ENCODE measurements at places on chromosomes 12 and 14.

DNA sequence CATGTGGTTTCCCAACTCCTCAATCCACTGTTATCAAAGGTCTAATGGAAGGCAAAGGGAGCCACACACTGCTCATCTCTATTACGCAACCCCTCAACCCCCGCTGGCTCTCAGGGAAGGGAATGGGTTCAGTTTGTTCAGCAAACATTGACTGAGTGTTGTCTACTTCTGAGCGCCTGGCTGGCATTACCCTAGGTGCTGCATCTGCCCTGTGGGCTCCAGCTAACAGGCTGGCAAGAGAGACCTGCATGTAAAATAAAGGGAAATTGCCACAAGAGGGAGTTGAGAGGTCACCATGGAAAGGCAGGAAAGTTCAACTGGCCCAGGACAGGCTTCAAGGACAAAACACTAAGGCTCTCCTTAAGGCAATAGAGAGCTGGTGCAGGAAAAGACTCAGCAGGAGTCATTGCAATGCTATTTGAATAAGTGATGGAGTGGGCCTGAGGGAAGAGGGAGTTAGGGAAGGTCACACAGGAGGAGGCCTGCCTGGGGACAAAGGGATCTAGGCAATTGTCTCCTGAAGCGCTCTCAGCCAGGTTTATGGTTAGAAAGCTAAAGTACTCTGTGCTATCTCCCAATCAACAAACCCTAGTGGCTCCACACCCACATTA is 5.5 kb upstream of the ZNF740 start:
- DNase-seq = no peak

GRCh38 chr12:96452261-96452922 is 37.0 kb upstream of the CFAP54 start:
- no peak for DNase-seq

DNA sequence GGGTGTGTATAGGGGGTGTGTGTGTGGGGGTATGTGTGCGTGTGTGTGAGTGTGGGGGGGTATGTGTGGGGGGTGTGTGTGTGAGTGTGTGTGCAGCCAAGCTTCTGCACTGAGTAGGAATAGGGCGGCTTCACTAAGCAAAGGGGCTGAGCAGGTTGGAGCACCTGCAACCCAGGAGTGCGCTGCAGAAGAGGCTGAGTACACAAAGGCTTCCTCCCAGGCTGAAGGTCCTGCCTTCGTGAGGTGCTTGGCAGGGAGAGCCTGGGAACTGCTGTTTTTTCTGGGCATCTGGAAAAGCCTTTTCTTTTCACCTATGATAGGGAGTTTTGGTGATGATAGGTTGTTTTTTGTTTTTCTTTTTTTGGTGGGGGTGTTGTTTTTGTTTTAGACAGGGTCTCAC is 6.0 kb upstream of the NUDT14 start:
- DNase-seq = no peak

DNA sequence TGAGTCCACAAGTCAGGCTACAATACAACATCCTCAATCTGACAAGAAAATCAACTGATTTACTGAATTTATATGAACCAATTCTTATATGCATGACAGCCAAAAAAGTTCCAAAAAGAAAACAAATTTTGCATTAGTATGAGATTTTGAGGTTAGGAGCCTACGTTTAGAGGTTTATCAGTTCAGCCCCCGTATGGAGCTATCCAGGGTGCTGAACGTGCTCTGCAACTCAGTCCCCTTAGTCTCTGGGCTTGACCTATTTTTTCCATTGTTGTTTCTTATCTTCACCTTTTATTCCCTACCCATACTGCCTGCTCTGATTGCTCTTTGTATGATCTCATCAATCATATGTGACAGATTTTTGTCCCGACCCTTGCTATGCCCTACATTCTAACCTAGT is 693.0 kb downstream of the NRXN3 start:
- no peak for DNase-seq

DNA sequence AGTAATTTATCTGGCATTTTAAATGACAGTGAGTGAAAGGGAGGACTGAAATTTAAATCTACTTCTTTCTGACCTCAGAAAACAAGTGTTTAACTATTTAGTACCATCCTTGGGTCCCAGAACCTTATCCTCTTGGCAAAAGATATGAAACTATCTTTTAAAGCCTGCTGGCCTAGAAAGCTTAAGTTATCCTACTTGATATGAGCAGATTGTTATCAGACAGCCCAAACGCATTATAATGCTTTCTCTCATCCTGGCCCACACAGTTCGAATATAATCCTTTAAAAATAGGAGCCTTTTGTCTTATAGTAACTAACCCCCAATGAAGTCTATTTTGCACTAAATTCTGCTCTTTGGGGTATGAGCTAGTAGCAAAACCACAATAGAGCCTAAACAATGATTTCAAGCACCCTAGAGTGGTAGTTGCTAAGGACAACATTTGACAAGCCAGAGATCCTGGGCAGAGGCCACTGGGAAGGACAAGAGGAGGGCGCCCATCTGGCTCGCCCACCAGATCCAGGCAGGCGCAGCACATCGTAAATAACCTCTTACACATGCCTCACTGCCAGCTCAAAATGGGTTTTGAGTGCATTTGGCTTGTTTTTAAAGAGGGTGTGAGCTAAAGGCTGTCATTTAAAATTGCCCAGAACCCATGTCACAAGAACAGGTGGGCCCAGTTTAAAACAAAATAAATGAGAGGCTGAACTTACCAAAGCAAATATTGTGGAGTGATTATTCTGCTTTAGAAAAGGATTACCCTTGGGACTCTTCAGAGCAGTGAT is 37.7 kb upstream of the CRY1 start:
- no peak for DNase-seq

- DNase-seq = no peak
These were observed 195.5 kb downstream of the CACNA1C start for GRCh38 chr12:2248087-2248900.

- DNase-seq = no peak
These were observed 142.1 kb downstream of the KIF21A start for GRCh38 chr12:39300799-39301198.

- DNase-seq = no peak
These were observed 7.6 kb downstream of the GCH1 start for GRCh38 chr14:54894995-54895394.

GRCh38 chr14:80930836-80931389 is 10.6 kb downstream of the CEP128 start:
- no peak for DNase-seq

- no peak for DNase-seq
These were observed 135.9 kb upstream of the ATP2B1 start for GRCh38 chr12:89844539-89844938.

DNA sequence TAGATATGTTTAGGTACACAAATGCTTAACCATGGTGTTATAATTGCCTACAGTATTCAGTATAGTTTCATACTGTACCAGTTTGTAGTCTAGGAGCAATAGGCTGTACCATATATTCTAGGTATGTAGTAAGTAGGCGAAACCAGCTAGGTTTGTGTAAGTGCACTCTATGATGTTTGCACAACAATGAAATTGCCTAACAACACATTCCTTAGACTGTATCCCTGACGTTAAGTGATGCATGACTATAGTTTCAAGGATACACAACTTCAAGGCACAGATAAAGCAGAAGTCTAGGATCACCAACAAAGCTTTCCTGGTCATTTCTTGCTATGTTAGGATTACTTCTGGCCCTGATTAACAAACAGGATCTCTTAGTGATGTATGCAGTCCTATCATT is 135.1 kb downstream of the SLC38A1 start:
- no peak for DNase-seq

DNA sequence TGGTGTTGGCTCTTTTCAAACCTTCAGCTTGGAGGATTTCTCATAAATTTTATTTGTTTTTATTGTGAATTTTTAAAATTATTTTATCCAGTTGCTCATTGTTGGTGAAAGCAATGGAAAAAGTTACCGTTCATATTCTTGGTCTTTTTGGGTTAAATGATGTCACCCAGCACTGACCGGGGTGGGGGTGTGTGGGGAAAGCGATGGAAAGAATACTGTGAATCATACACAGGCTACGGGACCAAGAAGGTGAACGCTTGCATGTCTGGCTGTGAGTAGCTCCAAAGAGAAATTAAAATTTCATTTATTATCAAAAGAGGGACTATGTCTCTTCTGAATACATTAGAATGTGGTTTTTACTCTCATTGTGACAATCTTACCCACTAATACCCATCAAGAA is 430.1 kb downstream of the AEBP2 start:
- no peak for DNase-seq

DNA sequence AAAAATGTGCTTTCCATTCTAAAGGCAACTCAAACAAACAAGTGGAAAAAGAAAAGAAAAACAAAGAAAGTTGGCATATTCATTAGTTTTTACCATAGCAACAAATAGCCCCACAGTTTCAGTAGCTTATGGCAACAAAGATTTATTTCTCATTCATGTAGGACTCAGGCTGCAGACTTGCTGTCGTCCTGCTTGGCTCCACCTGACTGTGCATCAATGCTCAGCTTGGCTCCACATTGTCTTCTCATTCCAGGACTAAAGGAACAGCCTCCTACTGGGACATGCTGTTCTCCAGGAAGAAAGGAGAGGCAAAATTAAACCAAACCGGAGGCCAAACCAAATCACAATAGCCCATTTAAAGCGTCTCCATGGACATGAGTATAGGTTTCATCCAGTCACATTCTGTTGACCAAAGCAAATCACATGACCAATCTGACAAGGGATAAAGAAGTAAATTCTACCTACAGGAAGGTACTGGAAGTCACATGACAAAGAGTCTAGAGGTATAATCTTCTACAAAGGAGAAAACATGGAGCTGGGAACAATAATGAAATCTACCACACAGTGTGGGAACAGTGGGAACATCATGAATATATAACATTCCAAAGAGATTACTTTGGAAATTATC is 222.5 kb downstream of the PIK3C2G start:
- no peak for DNase-seq

- DNase-seq = no peak
These were observed 223.9 kb downstream of the PTPRO start for GRCh38 chr12:15546102-15546701.

DNA sequence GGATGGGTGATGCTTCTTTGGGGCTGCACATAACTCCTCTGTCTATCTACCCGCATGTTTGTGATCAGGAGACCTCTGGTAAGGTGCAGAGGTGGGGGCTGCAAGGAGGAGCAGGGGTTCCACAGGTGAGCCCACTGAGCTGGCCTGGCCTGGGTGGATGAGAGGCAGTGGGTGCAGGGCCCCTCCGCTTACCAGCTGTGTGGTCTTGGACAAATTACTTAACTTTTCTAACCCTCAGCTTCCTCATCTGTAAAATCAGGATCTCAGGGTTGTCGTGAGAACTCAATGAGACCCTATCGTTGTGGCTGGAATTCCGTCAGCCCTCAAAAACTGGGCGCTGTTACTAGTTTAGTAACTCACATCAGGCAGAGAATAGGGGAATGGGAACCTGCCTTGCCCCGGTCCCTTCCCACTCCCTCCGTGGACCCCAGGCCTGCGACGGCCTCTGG is 7.5 kb downstream of the PTPN6 start:
- no peak for DNase-seq

DNA sequence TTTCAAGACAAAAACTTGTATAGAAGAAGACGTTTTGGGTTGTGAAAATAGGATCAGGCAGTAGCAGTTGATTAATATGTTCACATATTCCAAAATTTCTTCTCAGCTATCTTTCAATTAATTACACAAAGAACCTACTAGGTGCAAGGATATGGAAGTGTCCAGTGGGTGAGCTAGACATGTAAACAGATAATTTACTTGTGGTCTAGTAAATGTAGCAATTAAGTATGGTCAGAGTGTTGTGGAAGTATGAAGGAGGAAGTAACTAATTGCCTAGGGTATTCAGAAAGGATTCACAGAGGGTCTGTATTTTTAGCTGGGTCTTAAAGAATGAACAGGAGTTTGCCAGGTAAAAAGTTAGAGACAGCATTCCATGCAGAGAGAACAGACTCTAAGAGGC is 5.9 kb downstream of the GOLGA5 start:
- no peak for DNase-seq

DNA sequence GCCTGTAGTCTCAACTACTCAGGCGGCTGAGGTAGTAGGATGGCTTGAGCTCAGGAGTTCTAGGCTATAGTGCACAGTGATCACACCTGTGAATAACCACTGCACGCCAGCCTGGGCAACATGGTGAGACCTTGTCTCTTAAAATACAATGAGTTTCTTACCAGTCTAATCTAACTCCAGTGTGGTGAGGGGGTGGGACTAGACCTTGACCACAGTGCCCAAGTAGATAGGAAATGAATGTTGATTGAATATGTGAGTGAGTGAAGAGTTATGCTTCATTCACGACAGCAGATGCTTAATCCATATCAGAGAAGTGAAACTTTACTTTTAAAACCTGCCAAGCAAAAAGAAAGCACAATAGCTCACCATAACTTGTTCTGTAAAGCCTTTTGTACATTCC is 11.2 kb upstream of the AK7 start:
- no peak for DNase-seq

DNA sequence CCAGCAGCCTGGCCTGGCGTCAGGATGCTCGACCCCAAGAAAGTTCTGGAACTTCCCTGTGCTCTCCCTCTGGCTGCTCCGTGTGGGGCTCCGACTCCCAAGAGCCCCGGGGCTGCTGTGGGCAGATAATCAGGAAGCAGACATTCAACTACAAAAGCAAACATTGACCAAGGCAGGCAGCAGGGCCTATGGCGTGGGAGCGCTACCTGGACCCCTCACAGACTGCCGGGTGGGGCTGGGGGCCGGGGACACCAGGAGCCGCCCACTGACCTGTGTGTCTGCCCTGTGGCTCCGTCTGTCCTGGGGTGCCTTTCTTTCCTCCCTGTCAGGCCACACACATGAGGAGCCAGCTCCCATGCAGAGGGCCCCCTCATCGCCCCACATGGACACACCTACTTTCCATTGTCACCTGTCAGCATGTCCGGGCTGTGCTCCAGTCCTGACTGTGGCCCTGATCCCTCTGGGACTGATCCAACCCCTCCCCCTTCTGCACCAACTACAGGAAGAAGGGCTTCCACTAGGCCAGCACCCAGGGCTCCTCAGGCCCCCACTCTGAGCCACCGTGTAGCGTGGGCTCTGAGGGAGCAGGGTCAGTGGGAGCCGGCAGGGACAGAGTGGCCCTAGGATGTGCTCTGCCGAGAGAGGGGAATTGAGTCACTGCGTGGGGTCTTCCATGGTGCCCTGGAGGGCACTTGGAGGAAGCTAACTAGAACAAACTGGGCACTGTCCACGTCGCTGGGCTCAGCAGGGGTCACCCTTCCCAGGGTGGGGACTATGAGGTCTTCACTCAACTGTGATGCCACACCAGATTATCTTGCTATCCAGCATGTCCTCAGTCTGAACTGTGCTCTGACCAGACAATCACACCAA is 215.4 kb upstream of the C14orf180 start:
- DNase-seq = no peak

DNA sequence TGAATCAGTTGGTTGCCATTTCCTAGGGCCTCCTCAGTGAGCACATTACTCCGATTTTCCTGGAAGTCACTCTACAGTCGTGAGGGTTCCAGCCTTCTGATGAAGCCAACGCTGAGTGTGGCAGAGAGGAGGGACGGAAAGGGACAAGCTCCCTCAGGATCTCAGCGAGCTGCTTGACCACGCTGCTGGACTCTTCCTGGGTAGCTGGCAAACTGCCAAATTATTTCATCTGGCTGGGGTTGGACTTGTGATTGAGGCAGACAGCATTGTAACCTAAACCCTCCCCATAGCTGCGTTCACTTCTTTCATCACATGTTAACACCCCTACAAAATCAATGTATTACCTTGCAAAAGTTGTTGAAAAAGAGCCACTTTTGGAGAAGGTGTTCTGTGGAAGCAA is 69.6 kb upstream of the CHST11 start:
- no peak for DNase-seq
